SHP77 treated with DMSO at 0.1 percent for 48 hours (cell line): ENCODE measurements at places on chromosomes 11 and 22.

DNA sequence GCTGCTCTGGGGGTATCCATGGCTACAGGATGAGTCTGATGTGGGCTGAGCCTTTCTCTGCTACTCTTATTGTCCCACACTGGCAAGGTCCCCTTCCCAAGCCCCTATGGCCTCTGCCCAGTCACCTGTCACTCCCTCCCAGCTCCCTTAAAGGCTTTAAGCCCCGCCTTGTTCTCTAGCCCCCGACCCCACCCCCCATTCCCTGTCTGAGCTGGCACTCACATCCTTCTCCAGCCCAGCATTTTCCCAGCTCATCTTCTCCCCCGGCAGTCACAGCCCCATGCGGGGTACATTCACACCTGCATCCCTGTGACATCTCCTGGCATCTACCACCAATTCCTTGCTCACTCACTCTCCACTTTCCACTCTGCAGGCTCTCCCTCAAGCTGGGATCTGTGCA is 4.3 kb downstream of the MTFP1 start:
- DNase-seq, result no peak

- no peak for DNase-seq
Observed at GRCh38 chr11:18566406-18566805, 22.1 kb downstream of the UEVLD start.

GRCh38 chr22:32048069-32048468 is 5.0 kb downstream of the SLC5A1 start:
- DNase-seq, result no peak

DNA sequence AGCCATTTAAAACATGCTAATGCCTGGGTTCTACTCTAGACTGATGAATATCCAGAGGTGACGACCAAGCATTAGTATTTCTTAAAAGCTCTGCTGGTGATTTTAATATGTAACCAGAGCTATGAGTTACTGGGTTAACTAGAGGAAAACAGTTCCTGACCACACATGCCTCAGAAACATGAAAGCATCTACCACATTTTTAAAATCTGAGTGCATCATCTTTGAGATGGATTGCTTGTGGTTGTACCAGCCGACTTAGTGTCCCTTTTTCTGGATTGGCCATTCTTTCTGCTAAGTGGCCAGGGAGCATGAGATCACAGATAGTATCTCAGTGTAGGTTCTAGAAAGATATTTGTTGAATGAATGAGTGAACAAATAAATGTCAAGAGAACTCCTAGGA is 152.4 kb downstream of the NTM start:
- DNase-seq, result no peak

DNA sequence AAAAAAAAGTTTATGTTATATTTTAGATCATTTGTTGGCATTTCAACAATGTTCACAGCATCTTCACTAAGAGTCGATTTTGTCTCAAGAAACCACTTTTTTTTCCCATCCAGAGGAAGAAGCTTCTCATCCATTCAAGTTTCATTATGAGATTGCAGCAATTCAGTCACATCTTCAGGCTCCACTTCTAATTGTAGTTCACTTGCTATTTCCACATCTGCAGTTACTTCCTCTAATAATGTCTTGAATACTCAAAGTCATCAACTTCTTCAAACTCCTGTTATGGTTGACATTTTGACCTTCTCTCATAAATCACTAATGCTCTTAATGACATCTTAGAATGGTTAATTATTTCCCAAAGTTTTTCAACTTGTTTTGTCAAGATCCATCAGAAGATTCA is 61.3 kb upstream of the CHORDC1 start:
- DNase-seq, result no peak

DNA sequence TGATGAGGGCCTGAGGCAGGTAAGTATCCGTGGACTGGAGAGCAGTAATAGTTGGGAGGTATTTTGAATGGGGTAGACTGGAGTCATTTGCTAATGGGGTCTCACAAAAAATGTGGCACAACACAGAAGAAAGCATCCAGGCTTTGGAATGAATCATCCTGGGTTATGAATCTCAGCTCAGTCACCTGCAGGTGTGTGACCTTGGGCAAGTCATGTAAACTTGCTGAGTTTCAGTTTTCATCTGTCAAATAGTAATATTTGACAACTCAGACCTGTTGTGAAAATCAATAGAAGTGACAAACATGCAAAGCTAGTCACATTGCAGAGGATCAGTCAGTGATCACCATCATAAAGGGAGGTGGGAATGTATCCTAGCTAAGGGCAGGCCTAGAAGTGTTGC is 232.0 kb upstream of the TENM4 start:
- no peak for DNase-seq

- DNase-seq, result no peak
Observed at GRCh38 chr11:18066626-18067025, 20.6 kb upstream of the TPH1 start.

DNA sequence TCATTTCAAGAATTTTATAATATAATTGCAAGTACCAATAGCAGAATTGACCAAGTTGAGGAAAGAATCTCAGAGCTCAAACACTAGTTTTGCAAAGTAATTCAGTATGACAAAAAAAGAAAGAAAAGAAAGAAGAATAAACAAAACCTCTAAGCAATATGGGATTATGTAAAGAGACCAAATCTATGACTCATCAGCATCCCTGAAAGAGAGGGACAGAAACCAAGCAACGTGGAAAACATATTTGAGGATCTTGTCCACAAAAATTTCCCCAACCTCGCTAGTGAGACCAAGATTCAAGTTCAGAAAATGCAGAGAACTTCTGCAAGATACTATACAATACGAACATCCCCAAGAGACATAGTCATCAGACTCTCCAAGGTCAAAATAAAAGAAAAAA is 203.7 kb upstream of the DDI1 start:
- DNase-seq, result no peak

- DNase-seq, result no peak
Observed at GRCh38 chr11:80515097-80515496, 1074.3 kb upstream of the TENM4 start.

GRCh38 chr11:80593648-80594374 is 1153.0 kb upstream of the TENM4 start:
- no peak for DNase-seq

DNA sequence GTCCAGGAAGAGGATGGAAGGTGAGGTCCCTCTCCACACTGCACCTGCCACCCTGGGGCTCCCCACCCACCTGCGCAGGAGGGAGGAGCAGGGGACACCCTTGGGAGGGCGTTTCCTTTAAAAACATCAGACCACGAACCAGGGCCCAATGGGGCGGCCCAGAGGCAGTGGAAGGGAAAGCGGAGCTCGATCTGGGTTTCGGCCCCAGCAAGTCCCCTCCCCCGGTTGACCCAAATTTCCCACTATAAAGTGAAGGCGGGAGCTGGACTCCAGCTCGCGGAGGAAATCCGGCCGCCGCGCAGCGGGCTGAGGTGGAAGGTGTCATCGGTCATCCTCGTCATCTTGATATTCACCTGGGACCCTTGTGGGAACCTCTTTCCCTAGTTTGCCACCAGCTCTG is 99.3 kb downstream of the WNT7B start:
- DNase-seq, result no peak

GRCh38 chr11:26649884-26650283 is 72.0 kb downstream of the SLC5A12 start:
- peak; percentile 47 for DNase-seq

GRCh38 chr22:39546889-39547586 is 14.5 kb upstream of the RPS19BP1 start:
- no peak for DNase-seq

- DNase-seq, result no peak
Observed at GRCh38 chr11:87097582-87097981, 59.8 kb downstream of the TMEM135 start.

DNA sequence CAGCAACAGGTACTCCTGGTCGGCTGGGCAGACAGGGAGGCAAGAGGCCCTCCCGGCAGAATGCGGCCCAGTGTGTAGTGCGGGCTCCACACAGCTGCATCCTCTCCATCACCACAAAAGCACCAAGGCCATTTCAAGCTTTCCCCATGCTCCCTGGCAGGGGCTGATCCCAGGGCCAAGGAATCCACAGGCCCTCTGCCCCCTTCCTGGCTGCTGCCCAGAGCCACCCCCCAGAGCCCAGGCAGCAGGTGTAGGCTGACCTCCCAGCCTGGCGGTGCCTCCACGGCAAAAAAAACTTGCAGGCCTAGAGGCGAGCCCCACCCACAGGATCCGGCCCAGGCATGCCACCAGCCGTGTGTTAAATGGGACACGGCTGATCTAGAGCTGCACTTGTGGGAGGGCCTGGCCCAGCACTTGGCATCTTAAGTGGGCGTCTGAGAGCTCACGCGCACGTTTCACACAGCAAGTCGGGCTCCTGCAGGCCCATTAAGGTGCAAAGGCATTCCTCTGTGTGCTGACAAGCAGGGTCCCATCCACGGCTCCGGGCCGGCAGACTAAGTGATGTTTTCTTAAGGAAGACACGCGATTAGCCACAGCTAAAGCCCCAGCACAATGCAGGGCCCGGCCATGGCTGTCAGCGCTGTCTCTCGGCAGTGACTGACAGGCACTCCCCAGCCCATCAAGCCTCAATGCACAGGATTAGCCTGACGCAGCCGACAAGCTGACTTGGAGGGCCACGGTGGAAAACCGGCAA is 19.8 kb upstream of the GNB1L start:
- DNase-seq, result no peak

GRCh38 chr11:108160970-108161566 is 39.7 kb downstream of the ACAT1 start:
- no peak for DNase-seq

- DNase-seq, result no peak
Observed at GRCh38 chr11:61555051-61555969, 25.6 kb downstream of the SYT7 start.

DNA sequence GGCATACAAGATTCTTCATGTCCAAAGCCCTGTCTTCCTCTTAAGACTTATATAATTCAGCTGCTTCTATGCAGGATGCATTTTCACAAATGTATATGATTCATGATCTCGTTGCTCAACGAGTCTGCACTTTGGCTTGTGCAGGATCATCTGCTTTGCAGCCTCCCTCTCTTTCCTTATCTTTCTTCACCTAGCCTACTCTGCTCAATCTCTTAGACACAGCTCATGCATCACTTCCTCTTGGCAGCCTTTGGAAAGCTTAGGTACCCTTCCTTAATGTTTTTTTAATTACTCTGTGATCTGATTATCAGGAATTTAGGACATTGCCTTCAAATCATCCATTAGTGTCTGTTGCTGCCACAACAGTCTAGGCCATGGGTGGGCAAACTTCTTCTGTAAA is 673.8 kb downstream of the NELL1 start:
- no peak for DNase-seq

- no peak for DNase-seq
Observed at GRCh38 chr11:83557653-83558052, 271.5 kb upstream of the CCDC90B start.

- no peak for DNase-seq
Observed at GRCh38 chr11:18492888-18493287, 33.9 kb downstream of the TSG101 start.

GRCh38 chr11:78504708-78505107 is 70.0 kb downstream of the NARS2 start:
- DNase-seq, result no peak

DNA sequence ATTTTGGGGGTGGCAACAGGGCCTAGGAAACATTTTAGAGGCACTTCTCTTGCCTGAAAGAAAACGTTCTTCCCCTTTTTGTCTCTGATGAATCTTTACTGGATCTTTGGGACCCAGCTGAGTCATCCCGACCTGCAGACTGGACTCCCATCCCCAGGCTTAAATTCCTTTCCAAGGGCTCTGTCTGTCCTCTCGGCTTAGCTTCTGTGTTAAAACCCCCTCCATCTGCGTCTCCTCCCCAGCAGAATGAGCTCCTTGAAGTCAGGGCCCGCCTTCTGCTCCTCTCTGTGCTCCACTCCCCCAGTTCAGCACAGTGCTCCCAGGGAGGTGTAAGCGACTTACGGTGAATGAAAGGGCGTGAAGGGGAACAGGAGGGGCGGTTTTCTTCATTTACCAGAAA is 895 bp upstream of the DAGLA start:
- no peak for DNase-seq

- peak; percentile 54 for DNase-seq
Observed at GRCh38 chr22:22786301-22787115, 101.1 kb upstream of the IGLL5 start.

GRCh38 chr11:110469127-110469526 is 39.4 kb downstream of the FDX1 start:
- no peak for DNase-seq

DNA sequence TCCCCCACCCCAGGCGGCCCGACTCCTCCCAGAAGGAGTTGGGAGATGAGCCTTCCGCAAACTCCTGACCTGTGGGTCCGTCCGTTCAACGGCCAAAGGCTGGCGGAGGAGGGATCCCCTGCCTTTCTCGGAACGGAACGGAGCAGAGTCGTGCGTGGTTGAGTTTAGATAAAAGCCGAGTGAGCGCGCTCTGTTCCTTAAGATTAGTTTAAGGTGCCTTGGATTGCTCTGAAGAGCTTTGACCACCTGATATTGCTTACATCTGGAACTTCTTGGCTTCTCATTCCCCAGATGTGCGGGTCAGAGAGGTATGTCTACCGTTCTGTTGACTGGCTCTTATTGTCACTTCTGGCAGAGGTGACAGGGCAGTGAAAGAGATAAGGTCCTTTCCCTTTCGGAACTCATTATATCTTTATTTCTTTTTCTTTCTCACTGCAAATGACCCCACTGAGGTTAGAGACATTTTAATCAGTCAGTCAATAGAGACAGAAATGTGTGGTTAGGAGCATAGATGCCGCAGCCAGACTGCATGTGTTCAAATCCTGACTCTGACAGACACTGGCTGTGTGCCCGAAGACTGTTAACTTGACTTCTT is at the start of gene TRIM6:
TRIM6 (plus strand) TSS at position 31 of the 595 bp plus-strand sequence; CDS start at position 292, 261 bp downstream.
- no peak for DNase-seq

DNA sequence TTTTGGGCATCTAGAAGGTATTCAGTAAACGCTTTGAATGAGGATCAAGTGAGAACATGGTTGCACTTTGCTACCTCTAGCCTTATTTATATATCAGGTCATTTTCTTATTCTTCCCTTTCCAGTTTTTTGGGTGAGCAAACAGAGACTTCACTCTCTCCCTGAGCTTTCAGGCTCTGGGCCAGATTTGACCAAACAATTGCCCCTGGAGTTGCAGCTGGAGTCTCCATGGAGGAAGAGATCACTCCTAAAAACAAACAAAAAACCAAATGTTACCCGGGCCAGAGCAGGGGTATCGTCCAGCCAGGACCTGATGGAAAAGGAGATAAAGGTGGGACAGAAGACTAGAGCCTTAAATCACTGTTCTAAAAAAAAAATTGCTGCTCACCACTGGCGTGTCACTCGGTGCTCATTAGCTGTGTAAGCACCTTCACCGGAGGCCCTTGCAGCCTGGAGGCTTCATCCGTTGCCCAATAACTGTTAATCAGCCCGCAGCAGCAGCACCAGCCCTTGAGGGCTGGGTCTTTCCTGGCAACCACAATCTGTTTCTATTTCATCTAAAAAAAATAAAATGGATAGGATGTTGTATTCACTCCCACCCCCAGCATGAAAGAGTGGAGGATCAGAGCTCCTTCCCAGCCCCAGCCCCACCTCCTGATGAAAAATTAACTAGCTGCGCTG is 125.0 kb downstream of the PKNOX2 start:
- no peak for DNase-seq

GRCh38 chr22:38315823-38316363 is 1.3 kb downstream of the CSNK1E start:
- no peak for DNase-seq

- DNase-seq, result no peak
Observed at GRCh38 chr11:125164422-125165110, at the start of gene PKNOX2. PKNOX2 (plus strand) TSS chr11:125164751; CDS start chr11:125351306, 186,555 bp downstream.
